ENCODE measurements at places on chromosomes 1 and 21. TPM values are rescaled to one million over a fixed set of nuclear protein-coding genes. Genes with fewer than 3 reads are reported as not detected.

GRCh38 chr1:10494754-10495474 lies 20.2 kb downstream of the PEX14 start:
- DNase-seq: peak; percentile 59

GRCh38 chr1:168654198-168654915 lies 74.6 kb downstream of the DPT start:
- DNase-seq: peak; percentile 32

The SLC30A10 gene
- total RNA-seq: not detected

The MROH9 gene
- total RNA-seq: not detected

DNA sequence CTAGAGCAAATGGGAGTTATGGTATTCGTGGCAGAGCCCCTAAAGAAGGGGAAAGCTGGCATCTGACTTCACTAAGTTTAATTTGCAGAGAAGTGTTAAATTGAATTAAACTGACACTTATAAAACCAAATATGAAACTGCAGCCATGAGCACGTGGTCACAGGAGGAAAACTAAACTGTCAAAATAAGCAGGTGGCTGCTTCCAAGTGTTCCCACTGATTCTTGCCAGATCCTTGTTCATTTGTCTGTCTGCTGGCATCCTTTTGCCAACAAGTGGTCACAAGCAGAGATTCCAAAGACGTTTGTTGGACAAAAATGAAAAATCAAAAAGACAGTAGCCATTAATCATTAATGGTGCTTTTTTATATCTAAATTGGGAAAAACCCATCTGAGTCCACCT lies 6.5 kb upstream of the CELA2B start:
- no peak for DNase-seq

The KRTAP21-3 gene
- total RNA-seq: not detected

The CRNN gene
- not detected for total RNA-seq

DNA sequence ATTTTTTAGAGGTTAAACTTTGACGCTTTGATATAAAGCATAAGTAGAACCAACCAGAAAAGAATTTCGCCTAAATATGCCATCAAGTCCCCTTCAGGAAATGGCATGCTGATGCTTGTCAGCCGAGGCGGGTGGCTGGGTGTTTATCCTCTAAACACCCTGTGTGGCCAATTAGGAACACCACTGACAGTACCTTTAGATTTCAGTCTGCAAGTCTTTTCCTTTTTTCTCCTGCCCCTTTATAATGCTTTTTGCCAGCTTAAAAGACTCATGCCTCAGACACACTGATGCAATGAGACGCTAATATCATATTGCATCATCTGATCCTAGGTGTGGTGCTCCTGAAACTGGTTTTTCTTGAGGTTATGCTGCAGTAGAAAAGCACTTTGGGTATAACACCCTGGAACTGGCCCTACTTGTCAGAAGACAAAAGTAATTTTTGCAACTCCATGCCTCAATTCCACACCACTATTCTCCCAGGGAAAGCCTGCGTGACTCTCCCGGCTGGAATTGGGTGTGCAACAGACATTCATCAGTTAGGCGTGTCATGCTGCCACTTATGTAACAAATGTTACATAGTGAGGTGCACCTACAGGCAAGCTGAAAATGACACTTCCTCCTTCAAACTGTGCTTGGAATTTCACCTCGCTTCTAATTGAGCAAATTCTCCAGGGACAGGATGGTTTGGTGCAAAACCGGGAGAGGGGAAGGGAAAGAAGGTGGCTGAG lies 2.0 kb upstream of the RCC2 start:
- no peak for DNase-seq

GRCh38 chr1:54480525-54480848 lies 67.5 kb upstream of the ACOT11 start:
- DNase-seq: no peak

The NCAM2 gene
- 2.6 TPM for total RNA-seq

The CLCA4 gene
- not detected for total RNA-seq

- peak; percentile 35 for DNase-seq
Measured at GRCh38 chr1:163013826-163014600, 55.1 kb upstream of the RGS4 start.

GRCh38 chr1:65289449-65289848 lies 19.9 kb upstream of the DNAJC6 start:
- no peak for DNase-seq

DNA sequence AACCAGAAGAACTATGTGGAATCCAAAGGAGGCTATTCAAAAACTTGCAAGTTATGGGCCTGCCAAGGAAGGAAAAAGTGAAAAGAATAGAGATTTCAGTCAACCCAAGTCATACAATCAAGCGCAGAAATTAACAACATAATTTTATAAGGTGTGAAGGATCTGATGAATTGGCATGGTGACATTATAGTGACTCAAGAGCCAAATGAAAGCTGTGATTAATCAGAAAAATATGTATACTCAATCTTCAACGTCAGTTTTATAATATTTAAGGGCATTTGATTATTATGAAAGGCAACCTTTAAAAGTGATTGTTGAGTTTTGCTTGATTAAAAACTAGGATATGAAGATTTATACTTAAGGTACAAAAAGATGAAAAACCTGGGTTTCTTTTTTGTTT lies 37.8 kb upstream of the THEM4 start:
- no peak for DNase-seq

- no peak for DNase-seq
Measured at GRCh38 chr1:30965924-30966599, 57.5 kb upstream of the SDC3 start.

DNA sequence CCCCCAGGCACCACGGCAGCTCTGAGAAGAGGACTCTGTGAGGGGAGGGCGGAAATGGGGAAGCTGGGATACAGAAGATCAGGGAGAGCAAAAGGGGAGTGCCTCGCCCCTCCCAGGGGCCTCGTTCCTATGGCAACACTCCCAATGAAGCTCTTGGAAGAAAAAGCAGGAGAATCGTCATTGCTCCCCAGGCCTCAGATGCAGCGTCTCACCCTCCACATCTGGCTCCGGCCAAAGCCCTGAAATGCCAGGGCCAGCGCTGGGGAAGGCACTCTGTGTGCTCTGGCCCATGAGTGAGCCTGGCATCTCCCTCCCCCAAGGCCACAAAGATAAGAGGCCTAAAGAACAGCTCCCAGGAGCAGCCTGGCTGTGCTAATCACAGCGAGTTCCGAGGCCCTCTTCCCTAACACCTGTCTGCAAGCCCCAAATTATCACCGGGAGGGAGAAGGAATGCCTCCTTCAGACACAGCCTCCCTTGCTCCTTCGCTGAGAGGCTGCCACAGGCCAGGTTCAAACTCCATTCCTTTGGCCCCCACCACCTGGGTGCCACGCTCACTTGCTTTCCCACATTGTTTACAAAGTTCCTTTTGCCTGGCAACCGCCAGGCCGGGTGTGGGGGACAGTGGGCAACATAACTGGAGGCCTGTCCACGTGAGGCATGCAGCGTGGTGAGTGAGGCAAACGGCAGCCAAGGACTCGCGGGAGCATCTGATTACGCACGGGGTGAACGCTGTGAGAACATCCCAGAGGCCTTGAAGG lies 27.8 kb downstream of the ECE1 start:
- DNase-seq: peak; percentile 82
